ENCODE measurements at places on chromosomes 6 and 20.

DNA sequence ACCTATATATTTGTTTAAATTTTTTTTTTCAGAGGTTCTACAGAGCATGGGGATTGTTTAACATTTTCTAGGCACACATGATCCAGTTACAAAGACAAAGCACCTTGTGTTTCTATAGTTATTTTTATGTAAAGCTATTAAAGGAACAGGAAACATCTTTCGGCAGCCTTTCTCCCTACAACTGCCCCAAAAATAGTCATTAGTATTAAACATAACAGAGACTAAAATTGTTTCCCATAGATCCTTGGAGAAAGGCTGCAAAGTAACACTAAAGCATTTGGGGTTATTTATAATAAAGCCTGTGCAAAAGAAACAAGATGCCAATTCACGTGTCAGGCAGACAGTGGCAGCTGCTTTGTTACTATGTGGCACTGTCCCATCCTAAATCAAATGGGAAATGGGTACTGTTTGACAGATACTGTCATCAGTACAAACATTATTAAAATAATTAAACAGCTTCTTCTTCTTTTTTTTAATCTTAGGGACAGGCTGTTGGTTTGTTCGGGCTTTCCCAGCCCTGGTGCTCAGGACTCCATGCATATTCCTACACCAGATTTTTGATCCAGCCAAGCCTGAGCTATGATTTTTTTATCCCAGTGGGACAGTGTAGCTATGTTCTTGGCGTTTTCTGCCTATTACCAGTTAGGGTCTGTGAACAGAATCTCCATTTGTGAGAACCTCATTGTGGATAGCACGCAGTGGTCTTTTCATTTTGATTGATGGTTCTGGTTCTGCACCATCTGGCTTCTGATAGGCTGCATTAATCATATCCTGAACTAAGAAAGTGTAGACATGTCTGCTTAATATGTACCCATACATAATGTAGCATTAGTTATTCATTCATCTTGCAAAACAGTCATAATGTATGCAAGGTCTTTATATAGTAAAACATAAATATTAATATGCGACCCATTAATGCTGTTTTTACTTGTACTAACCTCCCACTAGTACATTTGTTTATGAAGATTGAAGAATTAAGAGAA is 460.4 kb upstream of the SOX4 start:
- DNase-seq: no peak

- no peak for DNase-seq
These were observed 223.6 kb upstream of the PREP start for GRCh38 chr6:105626295-105627158.

DNA sequence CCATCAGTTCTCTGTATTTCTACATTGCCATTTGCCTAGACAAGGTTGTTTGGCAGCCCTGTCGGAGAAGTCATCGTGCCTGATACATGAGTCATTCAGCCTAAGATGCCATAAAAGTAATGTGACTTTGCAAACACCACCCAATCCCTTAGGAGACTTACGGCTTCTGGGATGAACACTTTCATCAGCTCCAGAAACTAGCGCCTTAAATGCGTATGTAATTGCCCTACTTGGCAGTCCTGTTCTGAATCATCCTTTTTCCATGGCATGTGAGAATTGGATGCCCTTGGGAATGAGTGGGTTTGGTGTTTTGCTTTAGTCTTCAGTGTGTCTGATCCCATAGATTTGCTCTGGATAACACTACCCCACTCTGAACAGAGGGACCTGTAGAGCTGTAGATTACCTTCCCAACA is 158.5 kb downstream of the SASH1 start:
- DNase-seq: no peak

- peak; percentile 3 for DNase-seq
These were observed 381.7 kb upstream of the POU3F2 start for GRCh38 chr6:98452685-98453084.

DNA sequence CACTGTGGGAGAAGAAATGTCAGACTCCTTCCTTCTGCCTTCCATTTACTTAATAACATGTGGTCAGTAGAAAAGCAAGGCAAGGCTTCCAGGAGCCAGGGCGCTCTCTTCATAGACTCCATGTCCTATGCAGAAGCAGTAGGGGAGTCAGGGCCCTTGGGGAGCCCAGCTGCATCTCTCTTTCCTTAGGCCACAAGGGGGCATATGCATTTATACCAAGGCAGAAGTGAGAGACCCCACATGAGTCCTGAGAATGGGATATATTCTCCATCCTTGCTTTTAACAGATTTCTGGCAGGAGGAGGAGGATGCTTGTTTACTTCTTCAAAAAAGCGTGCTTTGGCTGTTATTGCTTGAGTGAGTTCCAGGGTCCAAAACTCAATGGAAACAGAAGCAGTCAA is 198.5 kb downstream of the HIVEP2 start:
- DNase-seq: no peak

GRCh38 chr6:168876956-168877355 is 376.7 kb downstream of the THBS2 start:
- no peak for DNase-seq

DNA sequence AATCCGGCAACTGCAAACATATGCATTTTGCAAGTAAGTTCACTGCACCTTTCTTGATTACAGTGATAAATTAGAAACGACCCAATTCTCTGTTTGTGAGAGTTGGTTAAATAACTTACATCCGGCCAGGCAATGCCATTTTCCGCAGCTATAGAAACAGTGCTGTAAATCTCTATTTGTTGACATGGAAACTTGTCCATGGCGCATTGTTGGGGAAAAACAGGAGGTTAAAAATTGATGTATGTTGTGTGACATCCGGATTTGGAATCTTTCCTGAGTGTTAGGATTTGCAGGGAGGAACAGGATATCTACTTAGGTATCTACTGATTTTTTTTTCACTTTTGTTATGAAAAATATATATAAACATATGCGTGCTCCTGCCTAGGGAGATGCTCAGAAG is 66.5 kb downstream of the DLGAP4 start:
- no peak for DNase-seq

DNA sequence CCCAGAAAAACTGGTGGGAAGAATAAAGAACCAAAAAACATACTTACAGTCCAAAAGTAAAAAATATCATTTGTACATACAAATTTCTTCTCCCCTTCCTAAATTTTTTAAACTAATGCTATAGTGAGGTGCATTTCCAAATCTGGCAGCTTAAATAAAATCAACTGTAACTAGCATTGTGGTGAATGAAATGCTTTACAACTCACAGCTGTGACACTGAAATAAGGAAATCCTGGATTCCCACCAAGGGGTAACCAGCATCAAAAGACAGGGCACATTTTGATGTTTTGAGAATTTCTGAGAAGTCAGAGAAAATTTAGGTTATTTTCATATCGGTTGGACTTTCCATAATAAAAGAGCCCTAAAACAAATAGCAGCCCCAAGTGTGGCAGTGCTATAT is 27.3 kb downstream of the BACH2 start:
- DNase-seq: no peak

DNA sequence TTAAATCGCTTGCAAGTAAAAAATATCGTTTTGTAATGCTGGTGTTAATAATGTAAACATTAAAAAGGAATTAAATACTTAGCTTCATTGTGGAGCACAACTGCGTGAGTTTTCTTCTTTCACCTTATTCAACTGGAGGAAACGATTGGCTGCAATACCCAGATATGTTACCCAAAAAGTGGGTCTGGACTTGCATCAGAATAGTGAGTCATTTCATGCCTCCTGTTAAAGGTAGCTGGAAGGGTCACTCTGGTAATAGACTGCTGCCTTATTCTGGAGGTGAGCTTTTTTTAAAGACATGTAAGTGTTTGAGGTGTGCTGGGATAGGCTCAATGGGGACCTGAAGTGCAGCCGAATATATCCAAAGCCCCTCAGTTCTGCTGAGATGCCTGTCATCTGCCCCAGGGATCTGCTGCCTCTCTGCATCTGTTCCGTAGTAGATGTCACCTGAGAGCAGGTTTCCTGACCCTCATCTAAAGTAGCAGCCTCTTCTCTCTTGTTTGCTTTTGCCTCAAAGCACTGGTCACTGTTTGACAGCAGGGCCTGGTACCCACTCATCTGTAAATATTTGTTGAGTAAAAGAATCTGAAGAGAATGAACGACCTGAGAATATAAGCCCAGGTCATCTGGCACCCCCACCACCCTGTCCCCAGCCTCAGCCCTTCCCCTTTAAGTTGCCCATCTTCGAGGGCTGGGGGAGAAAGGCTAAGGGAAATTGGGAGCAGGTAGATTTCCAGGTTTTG is 5.6 kb upstream of the UQCC2 start:
- no peak for DNase-seq

- no peak for DNase-seq
These were observed 532.2 kb downstream of the CDH26 start for GRCh38 chr20:60490217-60491050.

DNA sequence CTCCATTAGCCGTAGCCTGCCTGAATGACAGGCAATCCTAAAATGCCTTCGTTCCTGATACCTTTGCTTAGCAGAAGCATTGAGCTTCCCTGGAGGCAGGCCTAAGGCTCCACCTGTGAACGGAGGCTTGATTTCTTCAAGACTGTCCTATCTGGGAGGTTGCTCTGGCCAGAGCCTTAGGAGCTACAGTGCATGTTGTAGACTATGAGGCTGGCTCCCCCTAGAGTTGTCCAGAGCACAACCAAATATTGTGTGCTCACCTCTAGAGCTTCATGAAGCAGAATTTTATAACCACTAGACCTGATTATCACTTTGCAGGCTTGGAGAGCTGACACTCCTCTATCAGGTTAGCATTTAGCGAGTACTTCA is 217.8 kb downstream of the MAFB start:
- no peak for DNase-seq

- no peak for DNase-seq
These were observed 28.0 kb downstream of the NOL7 start for GRCh38 chr6:13643125-13643524.

GRCh38 chr20:59754551-59754950 is 150.2 kb downstream of the PHACTR3 start:
- no peak for DNase-seq

DNA sequence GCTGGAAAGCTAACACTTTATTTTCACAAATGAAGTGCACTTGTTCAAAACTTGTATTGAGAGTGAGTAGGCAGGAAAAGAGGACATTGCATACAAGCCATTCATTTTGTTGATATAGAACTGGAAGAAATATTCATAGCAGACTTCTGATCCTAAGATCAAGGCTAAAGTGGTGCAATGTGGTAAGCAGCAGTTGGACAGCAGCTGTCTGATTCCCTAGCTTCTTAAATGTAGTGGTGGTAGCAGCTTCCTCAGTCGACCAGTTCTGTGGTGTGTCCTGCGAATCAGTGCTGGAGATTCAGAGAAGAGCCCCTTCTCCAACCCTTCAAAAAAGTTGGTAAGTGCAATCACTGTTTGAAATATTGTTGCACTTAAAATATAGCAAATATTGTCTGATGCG is 281.7 kb upstream of the GJE1 start:
- no peak for DNase-seq

GRCh38 chr6:47187893-47188587 is 121.7 kb downstream of the TNFRSF21 start:
- no peak for DNase-seq

- DNase-seq: no peak
These were observed 67.5 kb downstream of the KCNQ5 start for GRCh38 chr6:72689107-72689954.

DNA sequence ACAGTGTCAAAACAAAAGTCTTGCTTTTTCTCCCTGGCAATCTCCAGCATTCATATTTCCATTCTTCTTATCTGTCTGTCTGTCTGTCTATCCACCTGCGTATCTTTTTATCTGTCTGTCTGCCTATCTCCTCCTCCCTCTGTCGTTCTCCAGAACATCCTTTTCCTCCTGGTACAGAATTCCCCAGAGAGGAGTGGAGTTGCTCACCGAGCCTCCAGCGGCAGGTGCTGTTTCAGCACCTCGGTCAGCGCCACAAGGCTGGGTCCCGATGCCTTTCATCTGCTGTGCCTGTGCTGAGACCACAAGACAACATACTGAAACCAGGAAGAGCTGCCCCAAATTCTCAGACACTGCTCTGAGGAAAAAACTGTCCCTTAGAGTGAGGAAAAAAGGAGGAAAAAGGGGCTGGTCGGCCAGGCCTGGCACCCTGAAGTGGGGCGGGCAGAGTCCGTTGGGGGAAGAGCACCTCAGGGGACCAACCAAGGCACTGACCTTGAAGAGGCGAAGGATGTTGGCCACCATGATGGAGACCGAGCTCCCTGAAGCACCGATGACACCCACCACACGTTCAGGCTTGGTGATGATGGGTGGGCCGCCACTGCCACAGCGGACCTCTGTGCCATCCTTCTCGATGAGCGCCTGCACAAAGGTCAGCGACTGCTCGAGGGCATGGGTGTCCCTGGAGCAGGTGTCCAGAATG is 13.3 kb downstream of the GRM4 start:
- peak; percentile 60 for DNase-seq

DNA sequence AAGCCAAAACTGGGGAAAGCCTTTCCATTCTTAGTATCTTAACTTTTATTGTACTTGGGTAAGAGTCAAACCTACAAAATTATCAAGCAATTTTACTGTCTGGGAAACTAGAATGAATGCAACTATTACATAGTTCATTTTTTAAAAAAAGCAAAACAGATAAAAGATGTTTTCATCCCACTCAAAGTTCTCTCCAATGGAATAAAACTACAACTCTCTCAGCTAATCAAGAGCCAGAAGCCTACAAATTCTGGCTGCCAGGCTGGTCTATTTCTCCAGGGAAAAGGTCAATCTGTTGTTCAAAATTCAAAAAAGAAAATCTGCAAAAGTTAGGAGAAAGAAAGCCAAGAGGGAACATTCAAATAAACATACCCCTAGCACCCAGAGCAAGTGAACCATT is 56.2 kb downstream of the COL12A1 start:
- no peak for DNase-seq

- no peak for DNase-seq
These were observed 353.0 kb downstream of the TAF4 start for GRCh38 chr20:61712688-61713087.

GRCh38 chr6:25535632-25536225 is 116.3 kb upstream of the SCGN start:
- DNase-seq: no peak

DNA sequence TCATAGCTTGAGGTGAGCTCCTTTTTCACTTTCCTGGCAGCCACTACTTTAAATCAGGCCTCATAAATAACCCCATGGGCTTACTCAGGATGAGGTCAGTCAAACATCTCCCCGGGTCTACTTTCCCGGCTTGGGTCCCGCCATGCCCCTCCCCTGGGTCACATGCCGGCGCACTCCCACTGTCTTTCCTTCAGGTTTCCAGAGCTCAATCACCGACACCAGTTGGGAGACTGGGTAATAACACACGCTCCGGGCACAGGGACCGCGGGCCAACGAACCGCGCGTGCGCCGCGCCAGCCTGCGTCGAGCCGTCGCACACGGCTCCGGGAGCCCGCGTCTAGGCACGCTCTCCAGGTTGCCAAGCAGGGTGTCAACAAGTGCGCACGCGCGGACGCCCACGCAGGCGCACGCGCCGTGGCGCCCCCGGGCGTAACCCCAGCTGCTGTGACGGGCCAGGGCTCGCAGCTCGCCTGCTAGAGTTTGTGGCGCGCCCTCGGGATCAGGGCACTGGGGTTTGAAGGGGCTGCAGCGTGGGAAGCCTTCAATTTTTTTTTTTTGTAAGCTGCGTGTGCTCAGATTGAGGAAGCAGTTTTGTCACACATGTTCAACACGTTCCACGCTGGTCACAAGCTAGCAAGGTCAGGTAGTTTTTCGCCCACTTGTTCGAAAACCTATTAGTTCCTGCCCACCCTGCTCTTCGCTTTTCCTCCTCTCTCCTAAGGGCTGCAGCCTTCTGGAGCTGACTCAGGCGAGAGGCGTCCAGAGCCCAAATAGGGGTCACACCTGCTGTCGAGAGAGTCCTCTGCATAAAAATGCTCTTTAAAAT is 31.8 kb downstream of the TFAP2B start:
- no peak for DNase-seq

Measured in NCI-H187 treated with DMSO at 0.1 percent for 48 hours (cell line).